Cortex of kidney (tissue), 1 donor: ENCODE measurements at places on chromosomes 6 and 20.

DNA sequence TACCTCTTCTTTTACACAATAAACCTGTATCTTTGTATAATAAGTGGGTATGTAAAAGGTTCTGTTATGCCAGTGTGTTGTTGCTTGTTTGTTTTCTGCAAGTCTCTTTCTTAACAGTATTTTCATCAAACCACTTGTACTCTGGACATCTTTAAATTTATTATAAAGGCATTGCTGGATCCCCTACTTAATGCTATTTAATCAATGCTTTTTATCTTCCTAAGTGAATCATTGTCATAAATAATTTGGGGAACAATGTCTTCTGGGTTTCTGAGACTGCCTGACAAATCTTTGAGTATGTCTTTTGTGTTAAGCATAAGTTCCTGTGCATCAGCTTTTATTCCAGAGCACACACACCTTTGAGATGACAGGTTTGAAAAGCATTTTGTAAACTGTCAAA lies 64.7 kb downstream of the ITCH start:
- DNase-seq: no peak

DNA sequence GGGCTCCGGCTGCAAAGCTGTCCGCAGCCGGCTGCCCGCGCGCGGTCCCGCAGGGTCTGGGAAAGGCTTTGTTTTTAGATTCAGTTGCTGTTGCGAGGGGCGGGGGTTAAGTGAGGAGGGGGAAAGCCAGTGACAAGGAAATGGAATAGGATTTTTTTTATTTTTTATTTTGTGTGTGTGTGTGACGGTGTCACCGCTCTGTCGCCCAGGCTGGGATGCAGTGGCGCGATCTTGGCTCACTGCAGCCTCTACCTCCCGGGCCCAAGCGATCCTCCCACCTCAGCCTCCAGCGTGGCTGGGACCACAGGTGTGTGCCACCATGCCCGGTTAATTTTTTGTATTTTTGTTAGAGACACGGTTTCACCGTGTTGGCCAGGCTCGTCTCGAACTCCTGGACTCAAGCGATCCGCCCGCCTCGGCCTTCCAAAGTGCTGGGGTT lies 615 bp upstream of the UBE2J1 start:
- DNase-seq: no peak

DNA sequence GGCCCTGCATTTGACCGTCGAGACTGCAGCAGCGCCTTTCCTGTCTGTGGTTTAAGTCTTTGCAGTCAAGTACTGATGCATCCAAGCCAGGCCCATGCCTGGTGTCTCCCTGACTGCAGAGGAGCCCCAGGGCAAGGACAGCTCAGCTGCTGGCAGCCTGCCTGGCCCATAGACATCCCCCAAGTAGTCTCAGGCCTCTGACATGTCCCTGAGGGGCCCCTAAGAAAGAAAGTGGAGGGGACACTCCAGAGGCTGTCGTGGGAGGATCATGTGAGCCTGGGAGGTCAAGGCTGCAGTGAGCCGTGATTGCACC lies 18.0 kb downstream of the HRH3 start:
- DNase-seq: no peak

DNA sequence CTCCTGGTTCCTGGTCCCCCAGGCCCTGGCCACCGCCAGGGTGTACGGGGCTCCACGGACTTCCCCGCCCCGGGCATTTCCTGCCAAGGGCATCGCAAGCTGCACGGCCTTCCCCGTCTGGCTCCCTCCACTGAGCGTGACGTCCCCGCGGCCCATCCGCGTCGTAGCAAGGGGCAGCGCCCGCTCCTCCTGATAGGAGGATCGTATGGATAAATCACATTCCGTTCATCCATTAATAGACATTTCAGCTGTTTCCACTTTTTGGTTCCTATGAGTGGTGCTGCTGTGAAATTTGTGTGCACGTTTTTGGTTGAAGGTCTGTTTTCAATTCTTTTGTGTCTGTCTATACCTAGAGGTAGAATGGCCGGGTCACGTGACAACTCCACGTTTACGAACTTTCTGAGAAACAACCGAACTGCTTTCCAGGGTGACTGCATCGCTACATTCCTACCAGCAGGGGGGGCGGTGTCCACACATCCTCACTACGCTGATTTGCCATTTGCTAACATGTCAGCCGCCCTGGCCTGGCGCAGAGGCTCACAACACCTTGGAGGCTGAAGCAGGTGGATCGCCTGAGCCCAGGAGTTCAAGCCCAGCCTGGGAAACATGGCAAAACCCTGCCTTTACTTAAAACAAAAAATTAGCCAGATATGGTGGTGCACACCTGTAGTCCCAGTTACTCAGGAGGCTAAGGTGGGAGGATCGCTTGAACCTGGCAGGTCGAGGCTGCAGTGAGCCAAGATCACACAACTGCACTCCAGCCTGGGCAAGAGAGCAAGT lies 37.7 kb downstream of the KCNQ2 start:
- no peak for DNase-seq

GRCh38 chr20:61763740-61764400 lies 301.8 kb downstream of the TAF4 start:
- DNase-seq: no peak

GRCh38 chr6:139156551-139156950 lies 21.7 kb downstream of the HECA start:
- DNase-seq: no peak

DNA sequence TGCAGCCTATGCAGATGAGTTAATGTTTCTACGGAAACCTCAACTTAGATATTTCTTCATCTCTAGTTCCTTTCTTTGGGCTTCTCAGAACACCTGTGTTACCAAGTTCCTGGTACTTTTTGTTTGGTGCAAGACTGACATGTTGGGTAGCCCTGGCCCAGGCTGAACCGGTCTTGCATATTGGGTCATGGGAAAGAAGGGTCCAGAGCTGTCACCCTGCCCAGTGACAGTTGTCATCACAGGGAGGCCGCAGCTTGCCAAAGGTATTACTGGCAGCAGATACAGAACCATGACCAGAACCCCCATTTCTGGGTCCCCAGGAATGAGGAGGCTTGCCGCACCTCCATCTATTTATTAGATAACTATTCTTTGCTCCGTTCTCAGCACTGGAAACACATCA lies 40.2 kb downstream of the PDYN start:
- no peak for DNase-seq

GRCh38 chr6:10862361-10862760 lies 19.5 kb downstream of the GCM2 start:
- DNase-seq: no peak

GRCh38 chr20:58950603-58951002 lies 30.5 kb upstream of the NELFCD start:
- no peak for DNase-seq

DNA sequence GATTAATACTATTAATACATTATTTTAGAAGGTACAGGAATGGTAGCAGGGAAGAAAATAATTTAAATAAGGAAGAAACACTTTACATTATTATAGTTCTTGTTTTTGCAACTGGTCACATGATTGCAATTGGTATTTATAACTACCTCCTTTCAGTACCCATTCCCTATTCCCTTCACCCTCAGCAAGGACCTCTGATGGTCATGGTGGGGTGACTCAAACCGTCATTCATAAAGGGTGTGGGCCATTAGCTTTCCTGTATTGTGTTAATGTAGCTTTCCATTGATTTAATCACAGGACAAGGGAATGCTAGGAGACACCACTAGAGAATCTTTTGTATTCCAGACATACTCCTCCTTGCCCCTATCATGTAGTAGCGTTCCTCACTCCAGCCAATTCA lies 47.2 kb upstream of the TMEM244 start:
- DNase-seq: no peak

DNA sequence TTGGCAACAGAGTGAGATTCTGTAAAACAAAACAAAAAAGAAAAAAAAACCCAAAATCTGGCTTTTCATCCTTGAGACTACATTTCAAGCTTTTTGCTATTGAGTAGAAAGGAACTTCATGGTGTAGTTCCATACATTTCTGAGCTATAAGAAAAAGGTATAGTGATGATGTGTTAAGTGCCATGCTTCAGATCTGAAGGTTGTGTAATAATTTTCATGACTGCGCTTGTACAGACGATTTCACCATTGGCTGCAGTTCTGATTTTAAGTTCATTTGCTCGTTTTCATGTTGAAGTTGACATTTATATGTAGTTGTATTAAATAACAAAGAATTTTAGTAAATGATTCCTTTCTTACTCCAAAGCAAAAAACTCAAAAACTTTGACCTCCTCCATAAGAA lies 247.6 kb downstream of the ARID1B start:
- no peak for DNase-seq

GRCh38 chr6:142857796-142858555 lies 87.0 kb downstream of the HIVEP2 start:
- DNase-seq: no peak

DNA sequence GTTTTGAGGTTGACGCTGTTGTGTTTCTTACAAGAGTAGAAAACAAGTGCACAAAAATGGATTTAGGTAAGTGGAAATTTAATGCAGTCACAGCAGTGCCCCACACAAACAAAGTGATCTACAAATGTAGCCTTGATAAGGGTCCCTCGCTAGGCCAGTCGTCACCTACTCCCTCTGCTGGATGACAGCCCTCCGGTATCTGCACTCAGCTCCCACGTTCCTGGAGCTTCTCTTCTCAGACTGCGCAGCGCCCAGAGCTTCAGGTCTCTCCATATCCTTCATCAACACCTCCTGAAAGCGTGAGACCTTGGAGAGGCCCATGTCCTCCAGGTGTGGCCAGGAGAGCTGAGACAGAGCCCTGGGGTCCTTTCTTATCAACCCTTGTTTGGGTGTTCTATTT lies 58.3 kb upstream of the MAP3K4 start:
- DNase-seq: no peak

- no peak for DNase-seq
Observed at GRCh38 chr20:41040855-41041254, 12.2 kb downstream of the TOP1 start.

DNA sequence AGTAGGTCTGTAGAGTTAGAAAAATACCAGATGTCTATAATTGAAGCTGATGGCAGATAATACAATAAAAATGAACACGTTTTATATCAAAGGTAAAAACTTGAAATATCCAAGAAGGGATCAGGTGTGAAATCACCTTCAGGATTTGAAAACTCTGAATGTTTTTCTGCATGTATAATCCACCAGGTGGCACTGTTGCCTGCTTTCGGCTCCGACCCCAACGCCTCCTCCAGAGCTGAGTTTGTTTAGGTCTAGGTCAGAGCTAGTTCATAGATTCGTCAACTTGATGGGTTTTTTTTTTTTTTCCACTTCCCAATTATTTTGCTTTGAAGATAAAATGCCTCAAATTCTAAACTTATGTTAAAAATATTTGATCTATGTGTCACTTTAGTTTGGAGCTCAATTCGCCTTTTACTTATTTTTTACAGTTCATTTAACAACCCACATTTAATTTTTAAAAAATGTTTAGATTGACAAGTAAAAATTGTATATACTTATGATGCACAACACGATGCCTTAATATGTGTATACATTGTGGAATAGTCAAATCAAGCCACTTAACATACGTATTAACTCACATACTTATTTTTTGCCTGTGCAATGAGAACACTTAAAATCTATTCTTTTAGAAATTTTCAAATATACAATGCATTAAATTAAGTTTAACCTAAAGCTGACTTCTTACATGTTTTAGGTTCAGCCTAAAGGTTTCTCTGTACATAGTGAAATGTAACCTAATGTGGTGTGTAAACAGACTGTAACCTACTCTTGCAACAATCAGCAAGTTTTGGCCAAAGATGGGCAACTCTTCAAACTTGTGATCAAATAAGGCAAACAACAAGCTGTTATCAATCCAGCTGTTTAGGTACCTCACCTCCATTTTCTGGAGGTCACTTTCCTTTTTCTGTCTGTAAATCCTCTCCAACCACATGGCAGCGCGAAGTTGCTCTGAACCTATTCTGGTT lies 39.4 kb upstream of the ENPP4 start:
- no peak for DNase-seq

DNA sequence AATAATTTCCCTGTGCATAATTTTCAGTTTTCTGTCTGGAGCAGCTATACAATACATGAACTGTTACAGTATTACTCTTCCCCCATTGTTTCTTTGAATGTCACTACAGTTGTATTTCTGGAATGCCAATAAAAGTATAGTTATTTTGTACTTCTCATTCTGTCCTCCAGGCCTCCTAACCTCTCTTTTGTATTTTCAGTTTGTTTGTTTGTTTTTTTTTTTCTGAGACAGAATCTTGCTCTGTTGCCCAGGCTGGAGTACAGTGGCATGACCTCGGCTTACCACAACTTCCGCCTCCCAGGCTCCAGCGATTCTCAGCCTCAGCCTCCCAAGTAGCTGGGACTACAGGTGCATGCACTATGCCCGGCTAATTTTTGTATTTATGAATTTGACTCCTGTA lies 16.8 kb upstream of the ARID1B start:
- no peak for DNase-seq

DNA sequence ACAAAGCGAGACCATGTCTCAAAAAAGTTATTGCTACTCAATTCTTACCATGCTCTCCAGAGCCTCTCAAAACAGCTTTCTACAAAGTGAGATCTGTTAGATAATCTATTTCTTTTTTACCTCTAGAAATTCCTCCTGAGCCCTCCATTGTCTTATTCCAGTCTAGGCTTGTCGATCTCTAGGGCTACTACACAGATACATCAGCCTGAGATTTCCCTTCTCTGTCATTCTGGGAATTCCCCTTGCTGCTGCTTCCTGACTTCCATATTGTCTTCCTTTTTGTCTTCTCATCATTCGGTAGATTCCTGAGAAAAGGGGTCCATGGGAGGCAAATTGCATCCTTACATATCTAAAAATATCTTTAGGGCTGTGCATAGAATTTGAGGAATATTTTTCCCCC lies 75.6 kb upstream of the GNRH2 start:
- no peak for DNase-seq

DNA sequence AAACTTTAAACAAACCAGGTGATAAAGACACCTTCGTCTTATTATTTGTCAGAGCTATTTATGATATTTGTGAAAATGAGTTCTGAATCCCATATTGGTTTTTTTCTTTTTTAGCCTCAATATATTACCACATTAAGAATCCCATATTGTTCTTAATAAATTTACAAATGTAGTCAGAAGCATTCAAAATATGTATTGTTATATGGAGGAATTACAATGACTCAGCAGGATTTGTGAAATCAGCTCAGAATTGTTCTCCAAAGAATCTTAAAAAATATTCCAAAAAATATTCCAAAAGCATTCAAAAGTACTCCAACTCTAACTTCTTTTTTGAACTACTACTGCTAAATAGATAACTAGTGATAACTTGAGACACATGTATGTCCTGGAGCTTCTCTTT lies 6.5 kb upstream of the ZNF343 start:
- DNase-seq: no peak

GRCh38 chr20:62426699-62427131 lies 624 bp downstream of the RBBP8NL start:
- no peak for DNase-seq

DNA sequence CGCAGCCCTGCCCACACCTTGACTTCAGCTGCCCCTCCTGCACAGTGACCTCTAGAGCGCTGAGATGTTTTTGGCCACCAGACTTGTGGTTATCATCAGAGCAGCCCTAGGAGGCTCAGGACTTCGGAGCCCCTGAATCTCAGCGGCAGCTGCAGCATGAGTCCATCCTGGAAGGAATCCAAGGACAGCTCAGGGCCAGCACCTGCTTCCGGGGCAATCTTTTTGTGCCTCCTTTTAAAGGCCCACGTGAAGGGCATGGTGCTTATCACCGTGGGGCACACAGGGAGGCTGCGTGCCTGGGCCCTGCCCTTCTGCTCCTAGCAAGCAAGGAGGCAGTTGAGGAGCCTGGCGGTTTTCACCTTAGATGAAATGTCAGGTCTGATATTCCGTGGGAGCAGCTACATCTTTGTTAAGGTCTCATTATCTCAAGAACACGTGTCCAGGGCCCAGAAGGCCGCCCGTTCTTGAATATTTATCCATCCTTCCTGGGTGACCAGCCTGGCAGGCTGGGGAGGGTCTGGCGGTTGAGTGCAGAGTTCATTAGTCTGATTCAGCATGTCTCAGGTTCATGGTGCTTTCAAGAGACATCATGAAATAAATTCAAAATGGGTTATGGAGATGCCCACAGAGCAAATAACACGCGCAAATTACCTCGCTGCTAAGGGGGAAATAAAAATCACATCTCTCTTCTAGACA lies 392.4 kb downstream of the TAF4 start:
- no peak for DNase-seq
